ENCODE measurements at places on chromosomes 5 and 9.
A peak's percentile ranks its signal among the peaks of the same experiment; 100 is the strongest.

DNA sequence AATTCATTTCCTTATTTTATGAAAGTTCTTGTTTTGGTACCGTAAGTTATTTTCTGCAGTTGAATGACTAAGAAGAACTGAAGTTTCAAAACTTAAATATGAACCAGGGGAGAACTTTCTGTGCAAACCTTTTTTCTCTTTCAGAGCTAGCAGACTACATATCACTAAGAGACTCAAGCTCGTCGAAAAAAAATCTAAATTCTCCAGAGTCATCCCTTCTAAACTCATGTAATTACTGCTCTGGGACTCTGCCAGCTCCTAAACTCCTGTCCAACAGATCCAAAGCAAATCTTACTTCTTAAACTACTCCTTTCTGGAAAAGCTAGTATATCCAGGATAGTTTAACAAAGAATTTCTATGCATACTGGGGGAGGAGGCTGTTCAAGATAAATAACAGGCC lies 87.0 kb upstream of the NR5A1 start:
- no peak for DNase-seq

DNA sequence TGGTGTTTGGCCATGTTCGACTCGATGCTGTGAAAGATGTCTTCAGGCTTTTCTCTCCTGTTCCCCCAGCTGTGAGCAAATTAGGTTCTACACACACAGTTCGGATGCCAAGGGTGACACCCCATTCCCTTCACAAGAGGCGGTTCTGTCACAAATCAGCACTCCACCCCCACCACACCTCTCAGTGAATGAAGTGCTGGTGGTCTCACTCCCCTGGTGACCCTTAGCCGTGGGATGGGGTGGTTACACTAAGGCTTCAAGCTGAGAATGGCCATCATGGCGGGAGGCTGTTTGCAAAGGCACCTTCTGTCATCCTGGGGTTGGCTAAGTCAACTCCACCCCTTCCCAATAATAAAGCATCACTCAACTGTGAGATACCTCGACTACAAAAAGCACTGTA lies 26.4 kb downstream of the AMBP start:
- DNase-seq: no peak

GRCh38 chr5:1090538-1090937 lies 21.3 kb downstream of the SLC12A7 start:
- DNase-seq: peak; percentile 11

GRCh38 chr5:126446498-126447224 lies 23.5 kb downstream of the GRAMD2B start:
- peak; percentile 51 for DNase-seq

DNA sequence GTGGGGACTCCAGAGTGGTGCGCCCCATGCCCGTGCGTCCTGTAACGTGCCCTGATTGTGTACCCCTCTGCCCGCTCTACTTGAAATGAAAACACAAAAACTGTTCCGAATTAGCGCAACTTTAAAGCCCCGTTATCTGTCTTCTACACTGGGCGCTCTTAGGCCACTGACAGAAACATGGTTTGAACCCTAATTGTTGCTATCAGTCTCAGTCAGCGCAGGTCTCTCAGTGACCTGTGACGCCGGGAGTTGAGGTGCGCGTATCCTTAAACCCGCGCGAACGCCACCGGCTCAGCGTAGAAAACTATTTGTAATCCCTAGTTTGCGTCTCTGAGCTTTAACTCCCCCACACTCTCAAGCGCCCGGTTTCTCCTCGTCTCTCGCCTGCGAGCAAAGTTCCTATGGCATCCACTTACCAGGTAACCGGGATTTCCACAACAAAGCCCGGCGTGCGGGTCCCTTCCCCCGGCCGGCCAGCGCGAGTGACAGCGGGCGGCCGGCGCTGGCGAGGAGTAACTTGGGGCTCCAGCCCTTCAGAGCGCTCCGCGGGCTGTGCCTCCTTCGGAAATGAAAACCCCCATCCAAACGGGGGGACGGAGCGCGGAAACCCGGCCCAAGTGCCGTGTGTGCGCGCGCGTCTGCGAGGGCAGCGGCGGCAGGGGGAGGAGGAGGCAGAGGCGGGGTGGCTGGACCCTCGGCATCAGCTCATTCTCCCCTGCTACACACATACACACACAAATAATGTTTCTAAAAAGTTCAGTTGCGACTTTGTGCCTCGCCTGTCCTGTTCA lies 668 bp downstream of the GLIS3 start:
- DNase-seq: peak; percentile 61

Data from fibroblast of pulmonary artery (primary cell).